A172 (cell line): ENCODE measurements at places on chromosomes 3 and 15. TPM values are rescaled to one million over a fixed set of nuclear protein-coding genes. Genes with fewer than 3 reads are reported as not detected.

Gene SAXO2
- 1.1 and 2.5 TPM in 2 replicates for total RNA-seq

Gene RBM15B
- 20.2 and 22.5 TPM in 2 replicates for total RNA-seq

Gene SLC22A14
- total RNA-seq = not detected in 2 replicates

Gene FAM43A
- 8.2 and 10.4 TPM in 2 replicates for total RNA-seq

Gene GOLGA8S
- not detected in 2 replicates for total RNA-seq

Gene GABRA5
- not detected in 2 replicates for total RNA-seq
